ENCODE measurements at places on chromosomes 3 and 15. TPM values are rescaled to one million over a fixed set of nuclear protein-coding genes. Genes with fewer than 3 reads are reported as not detected.

- no peak for DNase-seq
Observed at GRCh38 chr15:92468991-92469390, 75.3 kb downstream of the ST8SIA2 start.

- no peak for DNase-seq
Observed at GRCh38 chr3:55601366-55602080, 114.4 kb upstream of the WNT5A start.

- DNase-seq, result no peak
Observed at GRCh38 chr15:59996298-59997041, 7.6 kb upstream of the FOXB1 start.

- DNase-seq, result no peak
Observed at GRCh38 chr3:102745881-102746280, 311.1 kb downstream of the ZPLD1 start.

GRCh38 chr3:98557324-98558010 is 25.7 kb downstream of the GPR15 start:
- DNase-seq, result no peak

- peak; percentile 96 for DNase-seq
Observed at GRCh38 chr3:69051756-69052471, at the start of gene TMF1. TSS of gene TMF1 (minus strand) at chr3:69052333. CDS start at chr3:69052086, 247 bp downstream.

DNA sequence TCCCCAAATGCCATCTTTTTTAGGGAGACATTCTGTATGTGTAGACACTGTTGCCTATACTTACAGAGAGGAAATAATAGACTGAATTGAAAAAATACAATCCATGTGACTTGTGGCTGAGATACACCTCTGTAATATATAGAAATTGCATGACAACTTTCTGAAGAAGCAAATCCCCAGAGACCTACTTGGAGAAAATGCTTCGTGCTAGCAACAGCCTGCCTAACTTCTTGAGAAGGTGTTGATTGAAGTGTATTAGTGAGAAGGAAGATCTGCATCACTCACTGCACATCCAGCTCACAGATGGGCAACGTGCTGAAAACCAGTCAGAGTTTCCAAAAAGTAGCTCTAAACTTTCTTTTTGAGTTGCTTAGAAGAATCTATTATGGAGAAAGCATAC is 404.1 kb downstream of the EPHB1 start:
- DNase-seq, result no peak

- DNase-seq, result no peak
Observed at GRCh38 chr15:80246425-80246894, 5.6 kb downstream of the CTXND1 start.

DNA sequence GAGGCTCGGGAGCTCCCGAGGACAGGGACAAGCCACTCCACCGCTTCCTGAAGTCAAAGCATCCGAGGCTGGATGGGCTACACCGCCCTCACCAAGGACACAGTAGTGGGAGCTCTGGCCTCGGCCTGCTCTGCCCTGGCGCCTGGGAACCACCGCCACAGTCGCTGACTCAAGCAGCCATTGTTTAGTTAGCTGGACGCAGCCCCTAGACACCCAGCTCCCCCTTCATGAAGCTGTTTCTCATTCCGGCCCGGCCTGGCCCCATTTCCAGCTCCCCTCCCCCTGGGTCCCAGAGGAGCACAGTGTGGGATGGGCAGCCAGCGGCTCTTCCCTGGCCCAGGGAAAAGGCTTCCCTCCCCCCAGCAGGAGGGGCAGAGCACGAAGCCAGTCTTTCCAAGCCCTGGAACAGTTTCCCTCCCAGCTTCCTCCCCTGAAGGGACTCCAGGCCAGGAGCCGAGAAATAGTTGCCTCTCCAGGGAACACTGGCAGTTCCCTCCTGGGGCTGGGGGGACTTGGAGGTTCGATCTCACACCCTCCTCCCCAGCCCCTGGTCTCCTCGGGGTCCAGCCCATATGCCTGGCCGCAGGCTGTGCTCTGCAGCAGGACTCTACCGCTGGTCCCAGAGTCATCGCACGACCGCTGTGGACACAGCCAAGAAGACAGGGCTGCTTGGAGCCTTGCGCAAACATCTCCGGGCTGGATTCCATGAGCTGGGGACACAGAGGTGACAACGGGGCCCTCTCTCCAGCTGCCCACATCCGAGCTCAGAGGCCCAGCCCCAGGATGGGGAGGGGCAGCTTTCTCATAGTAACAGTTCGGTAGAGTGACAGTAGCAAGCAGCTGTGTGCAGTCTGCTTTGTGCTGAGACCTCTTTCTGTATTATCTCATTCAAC is 10.0 kb downstream of the PLXND1 start:
- no peak for DNase-seq

GRCh38 chr15:73781038-73781925 is 28.1 kb upstream of the INSYN1 start:
- DNase-seq, result no peak

DNA sequence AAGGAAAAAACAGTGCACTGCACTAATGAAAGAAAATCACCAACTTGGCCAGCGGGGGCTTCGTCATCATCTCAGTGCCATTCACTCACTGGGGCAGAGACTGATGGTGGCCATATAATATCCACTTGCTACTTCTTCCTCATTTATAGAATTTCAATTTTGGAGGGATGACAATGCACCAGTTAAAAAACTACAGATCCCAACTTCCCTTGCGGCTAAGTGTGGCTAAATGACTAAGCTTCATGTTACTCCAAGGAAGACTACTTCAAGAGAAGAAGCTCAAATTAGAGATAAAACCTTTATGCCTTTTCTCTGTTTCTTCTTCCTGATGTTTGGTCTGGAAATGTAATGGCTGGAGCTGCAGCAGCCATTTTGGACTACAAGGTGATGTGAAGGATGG is 38.8 kb downstream of the NGLY1 start:
- DNase-seq, result no peak

DNA sequence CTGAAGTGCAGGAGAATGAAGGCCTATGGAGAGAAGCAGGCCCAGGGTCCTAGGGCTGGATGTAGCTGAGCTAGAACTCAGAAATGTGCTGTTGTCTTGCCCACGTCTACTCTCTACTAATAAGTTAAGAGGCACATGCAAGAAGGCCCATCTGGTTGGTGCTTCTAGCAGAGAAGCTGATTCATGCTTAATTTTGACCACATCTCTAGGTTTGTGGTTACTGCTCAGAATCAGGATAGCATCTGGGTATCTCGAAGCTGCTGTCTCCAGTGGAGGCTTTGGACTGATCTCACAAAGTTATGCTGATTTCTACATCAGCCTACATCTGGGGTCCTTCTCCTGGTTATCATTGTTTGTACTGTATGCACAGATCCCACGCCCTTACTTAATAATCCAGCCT is 87.3 kb downstream of the CACNA1D start:
- no peak for DNase-seq

EPHA6 gene
- total RNA-seq, result not detected

IGDCC3 gene
- total RNA-seq, result not detected

GXYLT2 gene
- total RNA-seq, result not detected

FAM81A gene
- not detected for total RNA-seq

LARP6 gene
- total RNA-seq, result not detected

FANCD2OS gene
- total RNA-seq, result not detected

NSUN3 gene
- 13.4 TPM for total RNA-seq

DOCK3 gene
- 0.93 TPM for total RNA-seq

CFAP91 gene
- not detected for total RNA-seq

Data from CD4-positive, alpha-beta T cell (primary cell).